ENCODE measurements at places on chromosomes 5 and 9.

GRCh38 chr5:60457233-60457632, 242.7 kb downstream of the DEPDC1B start:
- H3K36me3 ChIP-seq = no peaks in the 10 kb centered on the region
- H3K27ac ChIP-seq = no peak overlapping the region
- no peak for DNase-seq
- no peaks in the 10 kb centered on the region for H3K4me1 ChIP-seq

- no peaks in the 10 kb centered on the region for H3K4me1 ChIP-seq
- DNase-seq = no peak
- H3K27ac ChIP-seq = no peak overlapping the region
- no peak overlapping the region for H3K4me3 ChIP-seq
- no peaks in the 10 kb centered on the region for H3K36me3 ChIP-seq
Measured at GRCh38 chr5:45411971-45412612, 284.1 kb downstream of the HCN1 start.

GRCh38 chr5:94353605-94354004, 264.8 kb downstream of the KIAA0825 start:
- H3K27ac ChIP-seq = no peak overlapping the region
- H3K4me3 ChIP-seq = no peak overlapping the region
- H3K4me1 ChIP-seq = no peaks in the 10 kb centered on the region
- no peak for DNase-seq
- no peaks in the 10 kb centered on the region for H3K36me3 ChIP-seq
- H3K27me3 ChIP-seq = no peaks in the 10 kb centered on the region

DNA sequence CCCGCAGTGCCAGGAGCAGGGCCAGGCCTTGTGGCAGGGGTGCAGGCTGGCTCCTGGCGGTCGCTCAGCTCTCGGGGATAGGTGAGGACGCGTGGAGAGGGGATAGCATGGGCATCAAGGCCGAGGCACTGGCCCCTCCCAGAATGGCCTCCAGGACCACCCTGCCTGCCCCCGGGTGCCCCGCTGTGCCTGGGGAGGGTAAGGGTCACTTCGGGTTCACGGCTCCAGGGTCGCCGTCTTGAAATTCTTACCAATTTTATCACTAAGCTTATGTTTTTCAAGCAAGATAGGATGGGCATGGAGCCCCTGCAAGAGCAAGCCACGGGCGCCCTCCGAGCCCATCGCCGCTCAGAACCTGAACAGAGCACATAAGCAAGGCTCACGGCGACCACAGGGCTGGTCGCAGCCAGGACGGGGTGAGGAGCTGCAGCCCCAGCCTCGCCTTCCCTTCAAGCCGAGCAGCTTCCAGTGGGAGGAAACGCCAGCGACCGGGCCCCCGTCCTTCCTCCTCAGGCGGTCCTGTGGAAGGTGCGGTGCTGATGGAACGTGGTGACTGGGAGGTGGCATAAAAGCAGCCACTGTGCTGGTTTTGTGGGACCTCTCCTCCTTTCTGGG, 14.2 kb upstream of the CLPTM1L start:
- no peak overlapping the region for H3K4me3 ChIP-seq
- H3K27me3 ChIP-seq = peaks cover 80% of the 10 kb centered on the region
- no peak overlapping the region for H3K27ac ChIP-seq
- no peak for DNase-seq
- no peaks in the 10 kb centered on the region for H3K4me1 ChIP-seq

- no peak overlapping the region for H3K27ac ChIP-seq
- no peaks in the 10 kb centered on the region for H3K36me3 ChIP-seq
- no peaks in the 10 kb centered on the region for H3K27me3 ChIP-seq
Measured at GRCh38 chr5:10661401-10661800, 97.5 kb downstream of the ANKRD33B start.

- no peak overlapping the region for H3K4me3 ChIP-seq
- no peak overlapping the region for H3K27ac ChIP-seq
- no peaks in the 10 kb centered on the region for H3K36me3 ChIP-seq
- no peaks in the 10 kb centered on the region for H3K27me3 ChIP-seq
- DNase-seq = no peak
Measured at GRCh38 chr9:8183618-8184017, 384.0 kb upstream of the DMAC1 start.

DNA sequence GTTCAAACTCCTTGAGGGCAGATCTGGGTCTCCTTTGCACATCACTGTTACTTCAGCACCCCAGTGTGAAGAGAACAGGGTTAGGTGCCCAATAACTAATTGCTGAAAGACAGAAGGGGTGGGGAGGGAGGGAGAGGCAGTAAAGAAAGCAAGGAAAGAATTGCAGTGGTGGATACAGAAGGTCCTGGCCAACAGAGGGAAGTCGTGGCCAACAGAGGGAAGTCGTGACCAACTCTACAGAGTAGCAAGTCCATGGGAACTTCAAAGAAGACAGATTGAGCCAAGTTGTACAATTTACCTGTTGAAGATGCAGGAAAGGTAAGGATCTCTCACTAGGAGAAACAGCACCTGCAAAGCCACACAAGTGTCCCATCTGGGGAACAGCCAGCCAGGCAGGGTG, 27.0 kb downstream of the CCNJL start:
- H3K4me3 ChIP-seq = no peak overlapping the region
- no peaks in the 10 kb centered on the region for H3K36me3 ChIP-seq

DNA sequence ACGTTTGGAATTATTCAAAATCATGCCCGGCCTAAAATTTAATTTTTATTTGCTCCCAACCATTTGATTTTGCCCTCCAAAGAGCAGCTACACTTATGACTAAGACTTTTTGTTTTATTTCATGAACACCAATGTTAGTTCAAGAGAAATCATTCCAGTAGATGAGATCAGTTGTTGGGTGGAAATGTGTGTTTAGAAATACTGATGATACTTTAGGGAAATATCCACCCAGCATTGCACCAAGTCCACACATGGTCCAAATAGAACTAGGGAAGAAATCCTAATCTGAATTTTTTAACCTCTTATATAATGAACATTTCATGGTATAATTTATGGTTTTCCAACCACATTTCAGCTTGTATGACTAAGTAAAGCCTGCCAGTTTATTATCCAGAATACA, 28.3 kb upstream of the GOLPH3 start:
- no peak for DNase-seq
- H3K36me3 ChIP-seq = no peaks in the 10 kb centered on the region
- no peaks in the 10 kb centered on the region for H3K27me3 ChIP-seq
- no peak overlapping the region for H3K27ac ChIP-seq
- no peak overlapping the region for H3K4me3 ChIP-seq
- no peaks in the 10 kb centered on the region for H3K4me1 ChIP-seq

- no peaks in the 10 kb centered on the region for H3K36me3 ChIP-seq
- H3K27me3 ChIP-seq = no peaks in the 10 kb centered on the region
- no peak overlapping the region for H3K4me3 ChIP-seq
Measured at GRCh38 chr9:92780206-92780605, 15.6 kb upstream of the BICD2 start.

DNA sequence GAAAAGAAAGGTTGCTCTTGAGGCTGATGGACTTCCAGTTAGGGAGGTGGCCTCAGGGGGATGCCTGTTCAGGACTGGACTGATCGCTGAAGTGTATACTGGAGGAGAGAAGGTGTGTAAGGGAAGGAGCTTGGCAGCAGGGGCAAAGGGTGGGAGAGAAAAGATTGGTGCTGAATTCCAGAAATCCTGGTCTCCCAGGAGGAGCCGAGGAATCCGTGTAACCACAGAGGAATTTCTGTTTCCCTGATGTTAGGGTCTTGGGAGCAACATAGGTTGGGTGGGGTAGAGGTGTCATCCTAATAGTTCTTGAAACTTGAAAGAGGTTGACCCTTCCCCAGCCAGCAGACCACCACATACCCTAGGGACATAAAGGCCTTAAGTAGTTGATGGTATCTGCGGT, 88.9 kb upstream of the PTPN3 start:
- H3K27me3 ChIP-seq = no peaks in the 10 kb centered on the region
- DNase-seq = no peak
- H3K36me3 ChIP-seq = no peaks in the 10 kb centered on the region
- no peak overlapping the region for H3K27ac ChIP-seq
- no peaks in the 10 kb centered on the region for H3K4me1 ChIP-seq
- H3K4me3 ChIP-seq = no peak overlapping the region

GRCh38 chr9:88777498-88778312, 213.6 kb upstream of the S1PR3 start:
- no peak overlapping the region for H3K27ac ChIP-seq
- H3K36me3 ChIP-seq = no peaks in the 10 kb centered on the region
- no peak for DNase-seq
- H3K27me3 ChIP-seq = no peaks in the 10 kb centered on the region
- H3K4me1 ChIP-seq = no peaks in the 10 kb centered on the region

DNA sequence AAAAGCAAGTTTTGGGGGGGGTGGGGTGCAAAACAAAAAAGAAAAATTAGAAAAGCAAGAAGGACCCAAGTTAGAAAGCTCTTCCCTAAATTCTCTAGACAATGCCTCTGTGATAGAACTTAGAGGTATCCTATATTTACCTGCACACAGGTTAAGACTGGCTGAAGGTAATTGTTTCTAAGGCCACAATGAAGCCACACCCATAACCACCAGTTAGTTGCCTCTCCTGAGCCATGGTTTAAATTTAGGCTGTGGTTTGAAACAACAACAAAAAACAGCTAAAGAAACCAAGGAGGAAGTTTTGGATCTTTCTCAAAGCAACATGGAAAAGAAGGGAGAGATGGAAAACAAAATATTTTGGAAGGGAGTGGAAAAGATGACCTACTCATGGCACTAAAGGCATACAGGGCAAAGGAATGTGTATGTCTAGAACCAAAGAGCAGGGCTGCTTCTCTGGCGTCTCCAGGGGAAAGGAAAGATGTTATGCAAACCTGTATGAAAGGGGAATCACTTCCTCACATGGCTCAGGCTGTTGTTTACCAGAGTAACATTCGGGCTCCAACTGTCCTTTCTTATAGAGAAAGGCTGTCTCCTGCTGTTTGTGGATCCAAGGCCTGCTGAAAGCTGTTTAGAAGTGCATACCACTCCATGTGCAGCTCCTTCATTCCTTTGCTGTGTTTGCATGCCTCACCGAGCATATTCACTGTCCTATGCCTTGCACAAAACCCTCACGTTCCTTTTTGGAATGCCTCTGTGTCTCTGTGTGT, 408.9 kb upstream of the MPDZ start:
- H3K27ac ChIP-seq = peak overlapping the region; percentile 51
- no peak for DNase-seq
- no peaks in the 10 kb centered on the region for H3K4me1 ChIP-seq
- no peak overlapping the region for H3K4me3 ChIP-seq
- H3K36me3 ChIP-seq = no peaks in the 10 kb centered on the region
